ENCODE measurements at places on chromosomes 1 and 21.

- DNase-seq = no peak
Observed at GRCh38 chr1:168473126-168473525, 70.7 kb downstream of the XCL2 start.

DNA sequence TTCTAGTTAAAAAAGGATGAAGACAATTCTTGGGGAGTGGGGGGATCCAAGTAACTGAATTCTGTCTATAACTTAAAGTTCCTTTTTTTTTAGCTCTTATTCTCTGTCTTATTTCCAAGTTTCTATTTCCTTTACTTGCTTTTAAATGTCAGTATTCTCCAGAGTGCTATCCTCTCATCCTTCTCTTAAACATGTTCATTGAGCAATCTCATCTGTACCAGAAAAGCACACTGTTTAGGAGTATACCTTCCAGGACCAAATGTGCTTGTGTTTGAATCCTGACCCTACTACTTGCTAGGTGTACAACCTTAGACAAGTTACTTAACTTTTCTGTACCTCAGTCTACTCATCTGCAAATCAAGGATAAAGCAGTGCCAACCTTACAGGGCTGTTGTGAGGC lies 50.1 kb downstream of the AKT3 start:
- DNase-seq = no peak

DNA sequence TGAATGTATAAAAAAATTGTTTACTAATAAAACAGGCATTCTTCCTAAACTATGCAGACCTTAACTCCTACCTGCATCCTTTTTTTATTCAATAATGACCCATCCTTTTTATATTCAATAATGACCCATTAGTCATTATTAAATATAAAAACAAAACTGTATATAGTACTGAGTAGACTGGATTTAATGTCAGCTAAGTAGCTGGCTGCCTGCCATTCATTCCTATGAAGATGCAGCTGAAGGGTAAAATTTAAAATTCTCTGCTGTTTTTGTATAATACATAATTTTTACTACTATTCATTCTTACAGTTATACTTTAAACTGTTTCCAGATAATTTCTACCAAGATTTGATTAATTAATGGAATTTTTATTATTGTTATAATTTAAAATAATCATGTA lies 79.3 kb downstream of the DENND1B start:
- no peak for DNase-seq

- DNase-seq = no peak
Observed at GRCh38 chr1:22311461-22311860, 140.2 kb upstream of the ZBTB40 start.

GRCh38 chr1:35470977-35471613 lies 86.1 kb downstream of the KIAA0319L start:
- DNase-seq = no peak

DNA sequence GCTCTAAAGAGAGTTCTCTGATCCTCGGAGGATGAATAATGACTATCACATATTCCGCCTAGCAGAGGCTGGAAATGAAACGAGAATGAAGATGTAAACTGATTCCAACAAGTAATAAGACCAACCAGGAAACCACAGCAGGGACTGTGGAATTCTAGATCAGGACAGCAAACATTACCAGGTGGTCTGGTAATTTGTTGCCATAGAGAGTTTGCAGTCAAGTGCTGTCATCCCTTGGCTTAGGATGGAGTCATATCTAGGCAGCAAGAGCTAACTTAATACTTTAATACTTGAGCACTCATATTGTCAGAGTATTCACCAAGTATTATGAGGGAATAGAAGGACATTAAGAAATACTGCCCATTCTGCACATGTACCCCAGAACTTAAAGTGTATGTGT lies 45.1 kb upstream of the MUTYH start:
- DNase-seq = no peak

GRCh38 chr1:10514490-10515235 lies 39.9 kb downstream of the PEX14 start:
- DNase-seq = no peak

DNA sequence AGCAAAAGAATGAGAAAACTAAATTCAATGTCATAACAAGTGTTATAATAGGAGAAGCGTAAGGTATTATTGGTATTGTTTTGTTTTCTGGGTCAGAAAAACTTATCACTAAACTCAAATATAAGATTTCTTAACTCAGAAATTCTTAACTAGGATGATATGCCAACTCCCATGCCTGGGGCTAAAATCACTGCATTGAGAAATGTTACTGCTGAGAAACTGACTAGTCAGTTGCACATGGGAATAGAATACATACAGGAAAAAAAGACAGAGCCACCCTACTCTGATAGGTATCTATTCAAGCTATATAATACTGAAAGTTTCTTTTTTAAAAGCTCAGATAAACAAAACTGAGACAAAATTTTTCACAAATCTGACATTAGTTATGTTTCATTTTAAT lies 56.3 kb downstream of the PRPF38A start:
- DNase-seq = no peak

- no peak for DNase-seq
Observed at GRCh38 chr1:150089846-150090520, 22.4 kb downstream of the VPS45 start.

Measured in stimulated activated CD4-positive, alpha-beta T cell treated with anti-CD3 and anti-CD28 coated beads, Interleukin-1b, Interleukin-23, amount 100 ng/mL, for 24 hours (primary cell).